ENCODE measurements at places on chromosomes 1 and 21.

DNA sequence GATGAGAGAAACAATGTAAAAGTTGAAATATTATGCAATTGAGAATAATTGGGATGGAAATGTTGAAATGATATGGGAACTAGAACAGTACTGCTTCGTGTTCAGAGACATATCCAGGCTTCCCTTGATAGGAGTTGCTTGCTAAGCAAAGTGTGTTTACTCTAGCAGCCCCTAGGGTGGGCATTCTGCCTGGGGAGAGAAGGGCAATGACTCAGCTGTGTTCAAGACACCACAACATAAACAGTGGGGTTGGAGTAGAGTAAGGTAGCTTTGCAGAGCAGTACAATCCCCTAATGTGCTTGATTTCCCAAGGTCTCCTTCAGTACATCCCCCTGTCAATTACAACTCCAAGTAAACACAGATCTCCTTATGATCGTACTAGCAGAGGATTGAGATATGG lies 4.8 kb upstream of the PCNX2 start:
- DNase-seq = no peak

DNA sequence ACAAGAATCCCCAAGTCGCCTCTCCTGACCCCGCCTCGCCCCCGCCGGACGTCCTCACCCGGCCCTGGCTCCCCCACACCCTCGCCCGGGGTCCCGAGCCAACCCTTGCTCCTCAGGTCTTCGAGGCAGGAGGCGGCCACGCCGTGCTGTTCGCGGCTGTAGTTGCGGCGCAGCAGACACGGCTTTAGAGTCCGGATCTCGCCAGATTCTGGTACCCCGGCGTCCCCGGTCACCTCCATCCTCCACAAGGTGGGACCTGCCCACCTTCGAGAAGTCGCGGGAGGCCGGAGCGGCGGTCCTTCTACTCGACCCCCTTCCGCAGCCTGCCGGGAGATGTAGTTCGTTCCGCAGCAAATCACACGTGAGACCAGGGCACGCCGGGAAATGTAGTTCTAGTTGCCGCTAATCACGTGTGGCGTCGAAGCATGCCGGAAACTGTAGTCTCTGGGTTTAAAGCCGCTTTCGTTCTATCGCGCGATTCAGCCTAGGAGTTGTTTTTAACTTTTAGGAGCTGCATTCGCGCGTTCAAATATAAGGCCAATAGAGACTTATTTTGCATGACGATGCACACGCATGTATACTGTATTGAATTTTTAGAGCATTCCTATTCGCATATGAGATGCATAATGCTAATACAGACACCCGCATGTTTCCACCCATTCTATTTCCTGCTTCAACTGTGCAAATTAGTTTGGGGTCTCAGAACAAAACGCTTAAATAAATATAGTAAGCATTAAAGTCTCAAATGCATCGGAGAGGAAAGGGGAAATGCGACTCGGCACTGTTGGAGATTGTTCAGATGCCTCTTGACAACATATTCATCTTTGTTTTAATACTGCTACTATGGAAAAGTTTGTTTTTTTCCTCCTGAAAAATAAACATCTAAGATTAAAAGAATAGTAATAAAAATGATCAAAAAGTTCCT lies at the start of gene DFFA:
DFFA (minus strand) TSS at position 310 of the 925 bp plus-strand sequence; CDS start at position 239, 71 bp downstream.
- peak; percentile 95 for DNase-seq

DNA sequence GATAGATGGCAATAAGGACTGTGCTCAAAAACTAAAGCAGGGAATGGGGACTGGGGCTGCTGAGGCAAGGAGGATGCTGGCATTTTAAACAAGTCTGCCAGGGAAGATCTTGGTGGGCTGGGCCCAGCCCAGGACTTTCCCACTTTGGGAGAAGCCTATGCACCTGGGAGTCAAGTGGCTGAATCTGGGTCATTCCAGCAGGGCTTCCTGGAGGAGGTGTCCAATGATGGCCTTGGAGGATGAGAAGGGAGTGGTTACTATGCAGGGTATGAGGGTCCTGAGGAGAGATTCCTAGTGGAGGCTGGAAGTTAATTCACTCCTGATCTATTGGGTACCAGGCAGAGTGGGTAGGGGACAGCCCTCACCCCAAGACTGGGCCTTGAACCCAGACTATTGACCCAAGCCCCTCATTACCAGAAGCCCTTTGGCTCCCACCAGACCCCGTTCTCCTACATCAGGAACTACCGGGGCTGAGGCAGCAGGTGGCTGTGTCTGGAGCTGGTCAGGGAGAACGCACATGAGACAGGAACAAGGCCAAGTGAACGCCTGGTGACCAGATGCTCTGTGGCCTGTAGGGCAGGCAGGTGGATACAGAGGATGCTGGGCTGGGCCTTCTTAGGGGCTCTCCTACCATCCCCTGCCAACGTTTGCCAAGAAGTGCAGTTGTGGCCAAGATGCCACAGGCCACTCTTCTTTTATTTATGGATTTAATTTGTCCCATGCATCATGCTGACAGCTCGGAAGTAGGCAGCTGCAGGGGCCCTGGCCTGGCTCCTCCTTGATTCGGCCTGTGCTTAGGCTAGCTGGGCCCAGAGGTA lies 18.3 kb upstream of the LRP8 start:
- no peak for DNase-seq

- no peak for DNase-seq
Observed at GRCh38 chr1:158793604-158794003, 12.6 kb upstream of the OR6N2 start.

- no peak for DNase-seq
Observed at GRCh38 chr21:45548711-45549491, 6.7 kb upstream of the SLC19A1 start.

GRCh38 chr1:227934476-227935313 lies 13.0 kb downstream of the WNT9A start:
- DNase-seq = no peak

GRCh38 chr1:228366866-228367741 lies 39.5 kb downstream of the TRIM11 start:
- no peak for DNase-seq

GRCh38 chr21:25939396-25939761 lies 204.6 kb downstream of the GABPA start:
- DNase-seq = peak; percentile 87

DNA sequence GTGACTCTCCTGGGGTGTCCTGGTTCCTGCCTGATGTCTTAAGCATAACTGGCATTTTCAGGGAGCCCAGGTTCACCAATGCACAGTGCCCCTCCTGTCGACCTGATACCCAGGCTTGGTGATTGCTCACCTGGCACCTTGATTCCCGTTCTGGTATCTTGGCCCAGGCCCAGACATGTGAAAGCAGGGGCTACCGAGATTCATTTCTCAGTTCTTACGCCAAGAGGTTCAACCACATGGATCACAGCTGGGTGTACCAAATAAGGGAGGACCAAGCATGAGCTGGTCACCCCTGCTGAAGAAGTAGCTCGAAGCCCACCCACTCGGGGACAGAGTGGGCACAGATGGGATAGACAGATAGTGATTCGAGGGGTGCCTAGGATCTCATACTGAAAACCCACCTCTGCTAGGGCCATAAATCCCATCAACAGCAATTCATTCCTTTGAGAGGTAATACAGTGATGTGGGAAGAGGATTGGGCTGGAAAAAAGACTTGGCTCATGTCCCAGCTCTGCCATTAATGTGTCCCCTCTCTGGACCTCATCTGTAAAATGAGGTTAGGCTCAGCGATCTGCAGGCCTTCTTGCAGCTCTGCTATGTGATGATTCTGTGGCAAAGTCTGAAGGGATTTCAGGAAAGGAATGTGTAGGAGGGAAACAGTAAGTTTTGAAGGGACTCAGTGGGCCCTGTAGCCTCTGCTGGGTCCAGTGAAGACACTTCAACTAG lies 2.7 kb downstream of the EPHX1 start:
- no peak for DNase-seq

DNA sequence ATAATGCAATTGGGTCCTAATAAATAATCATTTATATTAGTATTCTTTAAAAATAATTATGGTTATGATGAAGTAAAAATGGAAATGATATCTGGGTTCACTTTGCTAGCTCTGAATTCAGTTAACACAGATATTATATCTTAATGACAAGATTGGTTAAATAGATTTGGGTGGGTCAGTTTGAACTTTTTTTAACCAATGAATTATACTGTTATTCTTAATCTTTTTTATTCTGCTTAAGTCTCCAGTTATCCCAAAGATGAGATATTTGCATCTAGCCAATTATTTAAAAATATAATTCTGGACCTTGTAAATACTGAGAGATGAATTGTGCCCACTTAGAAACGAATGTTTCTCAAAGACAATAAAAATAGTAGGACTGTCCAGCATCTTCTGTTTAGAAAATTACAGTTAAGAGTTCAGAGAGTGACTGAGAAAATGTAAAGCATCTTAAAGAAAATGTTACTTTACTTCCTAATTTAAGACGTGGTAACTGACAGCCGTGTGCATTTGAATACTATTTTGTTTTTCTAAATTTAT lies 345.2 kb downstream of the USP25 start:
- DNase-seq = no peak

GRCh38 chr21:43341378-43342161 lies 85.4 kb downstream of the SIK1 start:
- no peak for DNase-seq

- DNase-seq = peak; percentile 60
Observed at GRCh38 chr1:40404670-40405462, 31.3 kb downstream of the SMAP2 start.

DNA sequence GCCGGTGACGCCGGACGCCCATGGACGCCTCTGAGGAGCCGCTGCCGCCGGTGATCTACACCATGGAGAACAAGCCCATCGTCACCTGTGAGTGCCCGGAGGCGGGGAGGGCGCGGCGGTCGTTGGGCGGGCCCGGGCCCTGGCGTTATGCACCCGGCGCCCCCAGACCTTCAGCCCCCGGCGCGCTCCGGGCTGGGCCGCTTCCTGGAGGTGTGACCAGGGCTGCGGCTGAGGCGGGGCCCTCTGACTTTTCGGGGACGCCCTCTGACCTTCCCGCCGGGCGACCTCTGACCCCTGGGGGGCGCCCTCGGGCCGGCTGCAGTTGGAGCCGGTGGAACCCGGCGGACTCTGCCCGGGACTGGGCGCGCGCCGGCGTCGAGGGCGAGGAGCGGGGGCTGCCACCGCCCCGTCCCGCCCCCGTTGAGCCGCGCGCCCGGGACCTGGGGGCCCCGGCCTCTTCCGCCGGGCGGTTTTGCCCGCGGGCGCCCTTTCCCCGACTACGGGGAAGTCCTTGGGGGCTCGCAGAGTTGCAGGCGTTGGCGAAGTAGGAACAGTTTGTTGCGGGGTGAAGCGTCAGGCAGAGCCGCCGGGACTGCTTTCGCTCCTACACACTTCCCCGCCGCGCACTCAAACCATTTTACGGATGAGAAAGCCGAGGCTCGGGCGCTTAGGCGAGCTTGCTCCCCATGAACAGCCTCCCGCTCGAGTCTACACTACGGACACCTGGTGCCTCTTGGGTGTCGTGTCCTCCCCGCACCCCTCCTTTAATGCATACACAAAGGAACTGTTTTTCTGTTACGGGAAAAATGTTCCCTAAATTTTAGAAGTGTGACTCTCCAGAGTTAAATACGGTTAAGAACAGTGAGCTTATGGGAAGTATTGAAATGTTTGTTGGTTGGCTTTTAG lies 618 bp downstream of the TRAPPC10 start:
- DNase-seq = peak; percentile 29
